Stimulated activated CD8-positive, alpha-beta memory T cell treated with anti-CD3 and anti-CD28 coated beads, Interleukin-4, amount 100 ng/mL, for 1 hour (primary cell): ENCODE measurements at places on chromosomes 5 and 9.

DNA sequence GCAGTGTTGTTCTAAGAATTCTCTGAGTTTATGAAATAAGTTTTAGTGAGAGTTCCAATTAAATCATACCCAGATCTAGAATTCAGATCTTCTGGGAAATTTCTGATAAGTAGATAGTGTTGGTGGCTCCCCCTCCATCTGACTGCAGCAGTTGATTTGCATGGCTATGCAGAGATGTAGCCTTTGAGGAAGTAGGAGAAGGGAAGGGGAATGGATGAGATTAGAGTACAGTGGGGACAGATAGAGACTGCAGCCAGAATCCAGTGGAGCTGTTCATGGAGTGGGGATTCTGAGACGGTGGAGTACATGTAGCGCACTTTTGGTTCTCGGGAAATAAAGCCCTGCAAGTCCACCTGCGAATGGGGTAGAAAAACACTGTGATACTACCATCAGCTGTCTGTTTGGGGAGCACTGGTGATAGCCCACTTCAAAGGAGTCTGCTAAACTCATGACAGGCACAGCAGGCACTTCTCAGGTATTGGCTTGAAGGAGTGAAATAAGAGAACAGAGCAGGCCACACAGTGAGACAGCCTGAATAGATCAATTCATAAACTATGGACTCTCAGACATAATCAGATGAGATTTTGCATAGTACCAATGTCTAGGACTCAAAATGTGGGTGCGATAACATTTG lies 96.8 kb downstream of the ALDH1A1 start:
- DNase-seq, result no peak

- DNase-seq, result no peak
Observed at GRCh38 chr9:37034305-37034937, 353 bp upstream of the PAX5 start.

- no peak for DNase-seq
Observed at GRCh38 chr9:33676746-33677505, 118.4 kb upstream of the PRSS3 start.

- DNase-seq, result no peak
Observed at GRCh38 chr5:134554319-134555222, 29.1 kb downstream of the JADE2 start.

DNA sequence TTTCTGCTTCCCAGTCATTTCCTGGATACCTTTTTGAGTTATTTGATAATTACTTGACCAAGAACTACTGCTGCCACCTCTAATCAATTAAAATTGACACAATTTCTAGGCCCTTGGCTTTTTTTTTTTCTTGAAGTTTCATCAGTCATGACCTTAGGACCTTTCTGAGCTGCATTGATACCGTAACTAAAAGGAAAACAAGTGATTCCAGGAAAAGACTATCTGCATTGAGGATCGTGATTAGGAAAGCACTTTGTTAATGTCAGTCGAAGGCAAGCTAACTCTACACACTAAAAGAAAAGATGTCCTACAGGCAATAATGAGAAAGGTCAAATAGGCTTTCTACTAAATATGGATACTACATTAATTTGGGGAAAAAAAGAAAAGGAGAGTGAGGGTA lies 69.9 kb downstream of the ARSB start:
- DNase-seq, result no peak

DNA sequence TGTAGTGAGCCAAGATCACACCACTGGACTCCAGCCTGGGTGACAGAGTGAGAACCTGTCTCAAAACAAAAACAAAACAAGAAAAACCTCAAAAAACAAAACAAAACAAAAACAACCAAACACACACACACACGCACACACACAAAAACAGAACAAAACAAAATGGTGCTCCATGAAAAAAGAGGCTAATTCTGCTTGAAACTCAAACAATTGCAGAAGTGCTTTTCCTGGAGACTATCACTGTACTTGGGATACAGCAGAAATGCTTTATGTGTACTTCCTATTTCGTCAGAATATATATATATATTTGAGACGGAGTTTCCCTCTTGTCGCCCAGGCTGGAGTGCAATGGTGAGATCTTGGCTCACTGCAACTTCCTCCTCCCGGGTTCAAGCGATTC lies 49.9 kb upstream of the HSPA9 start:
- DNase-seq, result no peak

DNA sequence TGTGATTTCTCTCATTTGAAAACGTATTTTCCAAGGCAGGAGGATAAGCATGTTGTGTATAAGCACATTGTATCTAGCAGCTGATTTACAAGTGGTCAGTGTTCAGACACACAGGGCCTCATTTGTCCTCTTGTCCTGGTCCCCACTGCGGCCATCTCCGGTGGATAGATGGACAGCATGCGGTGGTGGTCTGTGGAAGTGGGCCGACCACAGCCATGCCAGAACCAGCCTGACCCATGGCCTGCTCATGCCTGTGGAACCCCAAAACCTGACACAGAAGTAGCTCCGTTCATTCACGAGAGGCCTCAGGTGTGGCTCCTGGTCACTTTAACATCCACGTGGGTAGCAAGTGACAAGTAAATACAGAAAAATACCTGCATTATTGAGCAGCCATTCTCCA lies 14.6 kb downstream of the IRX2 start:
- DNase-seq, result no peak

GRCh38 chr5:6868575-6869215 lies 155.5 kb downstream of the TENT4A start:
- no peak for DNase-seq

GRCh38 chr9:103041961-103042360 lies 46.8 kb downstream of the CYLC2 start:
- DNase-seq, result no peak

GRCh38 chr5:171524466-171524865 lies 105.0 kb downstream of the FGF18 start:
- DNase-seq, result no peak

GRCh38 chr5:60023255-60023654 lies 129.7 kb upstream of the PDE4D start:
- DNase-seq, result no peak

- DNase-seq, result no peak
Observed at GRCh38 chr5:151572657-151573368, 18.3 kb downstream of the FAT2 start.

GRCh38 chr5:77724934-77725333 lies 51.2 kb downstream of the TBCA start:
- no peak for DNase-seq

- DNase-seq, result no peak
Observed at GRCh38 chr5:177336112-177336511, 15.4 kb downstream of the LMAN2 start.

DNA sequence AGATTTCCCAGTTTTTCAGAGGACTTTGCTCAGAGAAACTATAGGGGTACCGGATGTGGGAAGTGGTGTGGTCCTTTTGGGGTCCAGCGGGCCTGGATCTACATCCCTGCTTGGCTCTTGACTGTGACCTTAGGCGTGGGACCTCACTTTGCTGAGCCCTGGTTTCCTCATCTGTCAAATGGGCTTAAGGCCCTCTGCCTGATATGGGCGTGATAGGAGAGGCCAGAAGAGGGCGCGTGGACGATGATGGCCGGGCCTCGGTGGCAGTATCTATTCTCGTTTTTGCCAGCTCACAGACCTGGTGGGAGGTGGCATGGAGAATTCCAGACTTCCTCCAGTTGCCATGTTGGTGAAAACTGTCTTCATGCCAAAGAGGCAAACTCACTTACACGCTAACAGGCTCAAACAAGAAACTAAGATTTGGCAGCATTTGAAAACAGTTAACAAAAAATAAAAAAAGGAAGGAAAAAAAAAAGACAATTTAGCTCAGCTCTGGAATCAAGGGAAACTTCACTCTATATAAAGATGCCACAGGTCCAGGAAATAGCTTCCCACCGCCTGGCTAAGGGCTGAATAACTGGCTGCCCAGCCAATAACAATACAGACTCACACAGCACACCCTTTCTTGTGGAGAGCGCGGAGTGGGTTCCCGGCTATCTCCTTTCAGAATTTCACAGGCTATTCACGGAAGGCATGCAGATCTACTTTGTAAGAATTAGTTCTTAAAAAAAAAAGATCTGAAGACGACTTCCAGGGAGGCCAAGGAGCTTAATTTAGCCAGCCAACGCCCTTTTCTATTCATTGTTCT lies 1.7 kb downstream of the SH3PXD2B start:
- DNase-seq, result no peak

GRCh38 chr5:141875022-141875740 lies 3.0 kb downstream of the PCDH1 start:
- DNase-seq, result no peak

DNA sequence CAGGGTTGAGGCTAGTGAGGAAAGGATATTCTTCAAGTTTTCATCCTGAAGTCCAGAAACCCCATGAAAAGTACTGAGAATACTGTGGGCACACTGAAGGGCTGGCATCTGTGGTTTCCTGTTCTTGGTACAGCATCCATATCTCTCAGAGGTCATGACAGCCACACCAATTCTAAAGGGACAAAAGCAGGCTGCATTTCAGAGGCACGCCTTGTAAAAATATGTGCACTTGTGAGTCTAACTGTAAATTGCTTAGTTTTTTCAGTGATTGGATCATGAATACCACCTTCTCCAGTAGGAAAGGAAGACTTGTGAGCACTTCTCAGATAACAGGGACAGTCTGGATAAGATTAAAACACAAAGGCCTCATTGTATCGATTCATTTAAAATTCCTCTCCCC lies 230.9 kb downstream of the NTRK2 start:
- no peak for DNase-seq

DNA sequence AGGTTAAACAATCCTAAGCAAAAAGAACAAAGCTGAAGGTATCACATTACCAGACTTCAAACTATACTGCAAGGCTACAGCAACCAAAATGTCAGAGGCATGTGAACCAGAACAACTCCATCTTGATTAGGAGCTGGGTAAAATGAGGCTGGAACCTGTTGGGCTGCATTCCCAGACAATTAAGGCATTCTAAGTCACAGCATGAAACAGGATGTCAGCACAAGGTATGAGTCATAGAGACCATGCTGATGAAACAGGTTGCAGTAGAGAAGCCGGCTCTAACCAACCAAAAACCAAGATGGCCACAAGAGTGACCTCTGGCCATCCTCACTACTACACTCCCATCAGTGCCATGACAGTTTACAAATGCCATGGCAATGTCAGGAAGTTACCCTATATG lies 252.0 kb downstream of the RASEF start:
- DNase-seq, result no peak

DNA sequence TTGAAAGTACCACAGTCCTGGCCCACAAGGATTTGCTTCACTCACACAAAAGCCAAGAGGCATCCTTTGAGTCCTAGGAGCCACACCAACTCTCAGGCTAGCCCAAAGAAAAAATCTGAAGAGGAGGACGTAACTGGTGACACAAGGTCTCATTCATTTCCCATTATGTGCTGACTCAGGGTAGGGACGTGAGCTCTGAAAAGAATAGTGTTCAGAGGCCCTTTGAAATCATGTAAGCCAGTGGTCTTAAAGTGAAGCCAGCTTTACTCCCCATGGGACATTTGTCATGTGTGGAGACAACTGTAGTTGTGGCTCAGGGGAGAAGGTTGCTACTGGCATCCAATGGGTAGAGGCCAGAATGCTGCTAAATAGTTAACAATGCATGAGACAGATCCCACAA lies 332.4 kb downstream of the KCTD16 start:
- no peak for DNase-seq

- DNase-seq, result no peak
Observed at GRCh38 chr9:89926691-89927220, 321.9 kb downstream of the GADD45G start.

DNA sequence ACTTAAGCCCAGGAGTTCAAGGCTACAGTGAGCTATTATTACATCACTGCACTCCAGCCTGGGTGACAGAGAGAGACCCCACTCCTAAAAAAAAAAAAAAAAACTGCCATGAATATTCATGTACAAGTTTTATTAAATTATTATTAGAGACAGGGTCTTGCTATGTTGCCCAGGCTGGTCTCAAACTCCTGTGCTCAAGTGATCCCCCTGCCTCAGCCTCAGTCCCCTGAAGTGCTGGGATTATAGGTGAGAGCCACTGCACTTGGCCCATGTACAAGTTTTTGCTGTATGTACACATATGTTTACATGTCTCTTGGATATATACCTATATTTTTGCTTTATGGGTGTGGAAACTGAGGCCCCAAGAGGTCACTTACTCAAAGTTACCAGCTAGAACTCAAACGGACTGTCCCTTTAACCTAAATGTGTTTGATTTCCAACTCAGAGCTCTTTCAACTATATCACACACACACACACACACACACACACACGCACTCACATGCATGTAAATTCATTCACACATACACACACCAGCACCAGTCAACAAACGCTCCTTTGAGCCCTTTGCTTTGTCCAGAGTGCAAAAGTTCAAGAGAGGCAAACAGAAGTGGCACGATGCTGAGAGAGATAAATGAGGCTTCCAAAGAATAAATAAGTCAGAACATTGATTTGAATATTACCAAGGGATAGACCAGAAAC lies 42.3 kb upstream of the STRBP start:
- no peak for DNase-seq

GRCh38 chr5:1347571-1347970 lies 2.7 kb upstream of the CLPTM1L start:
- no peak for DNase-seq

- DNase-seq, result no peak
Observed at GRCh38 chr5:6737043-6737941, 24.1 kb downstream of the TENT4A start.

- no peak for DNase-seq
Observed at GRCh38 chr5:35159370-35159742, 70.9 kb downstream of the PRLR start.

DNA sequence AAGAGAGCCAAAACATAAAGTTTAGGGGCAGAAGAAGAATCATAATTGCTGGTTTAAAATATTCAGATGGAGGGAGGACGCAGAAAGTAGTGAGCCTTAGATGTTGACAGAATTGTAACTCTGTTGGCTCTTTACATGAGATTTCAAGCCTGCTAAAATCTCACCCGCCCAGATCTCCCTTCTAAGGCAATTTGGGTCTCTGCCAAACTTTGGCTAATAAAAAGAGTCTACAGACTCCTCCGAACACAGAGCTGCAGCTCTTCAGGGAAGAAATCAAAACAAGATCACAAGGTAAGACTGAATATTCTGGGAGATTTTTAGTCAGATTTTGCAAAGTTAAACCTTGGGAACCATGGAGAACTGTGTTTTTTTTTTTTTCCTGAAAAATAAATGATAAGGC lies at the start of gene IL33:
Gene IL33, plus strand, starts transcription at position 246 of the 400 bp plus-strand sequence. CDS start 25,888 bp downstream, outside the sequence.
- DNase-seq, result no peak

DNA sequence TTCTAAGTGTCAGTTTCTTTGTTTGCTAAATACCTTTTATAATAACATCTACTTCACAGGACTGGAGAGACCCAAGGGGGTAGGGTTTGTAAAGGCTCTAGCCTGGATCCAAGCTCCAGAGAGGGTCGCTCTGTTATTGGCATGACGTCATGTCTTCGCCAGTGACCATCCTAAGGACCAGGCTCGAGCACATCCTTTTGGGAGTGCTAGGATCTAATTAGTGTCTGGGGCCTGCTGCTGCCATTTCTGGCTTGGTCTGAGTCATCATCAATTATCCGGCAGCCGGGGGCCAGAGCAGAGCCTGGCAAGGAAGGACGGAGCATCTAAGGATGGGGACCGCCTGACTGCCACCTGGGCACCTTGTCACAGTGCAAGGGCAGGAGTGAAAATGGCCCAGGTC lies 153.0 kb downstream of the NSG2 start:
- no peak for DNase-seq

GRCh38 chr9:82436475-82436874 lies 447.9 kb downstream of the SPATA31D1 start:
- DNase-seq, result no peak
